Upper lobe of right lung (tissue), 1 donor: ENCODE measurements at places on chromosomes 2 and 18. TPM values are rescaled to one million over a fixed set of nuclear protein-coding genes. Genes with fewer than 3 reads are reported as not detected.

KIF5C gene
- 0.49 TPM for total RNA-seq

SLC1A4 gene
- total RNA-seq: 12.2 TPM

GALNT13 gene
- total RNA-seq: 5.8 TPM

- no peaks in the 10 kb centered on the region for H3K27me3 ChIP-seq
- DNase-seq: no peak
- H3K4me1 ChIP-seq: no peaks in the 10 kb centered on the region
- H3K27ac ChIP-seq: no peak overlapping the region
Measured at GRCh38 chr18:35361570-35362321, 15.4 kb downstream of the ZNF396 start.

- H3K27me3 ChIP-seq: peaks cover 8% of the 10 kb centered on the region
- H3K4me3 ChIP-seq: no peak overlapping the region
- no peak for DNase-seq
- no peaks in the 10 kb centered on the region for H3K36me3 ChIP-seq
- no peak overlapping the region for H3K27ac ChIP-seq
Measured at GRCh38 chr2:7618031-7618430, 700.8 kb downstream of the RNF144A start.

- H3K27me3 ChIP-seq: no peaks in the 10 kb centered on the region
- no peaks in the 10 kb centered on the region for H3K36me3 ChIP-seq
- no peak overlapping the region for H3K4me3 ChIP-seq
Measured at GRCh38 chr18:48836231-48836805, 114.4 kb downstream of the SMAD7 start.

- peak; percentile 62 for DNase-seq
- peak overlapping the region; percentile 72 for H3K4me3 ChIP-seq
- H3K27me3 ChIP-seq: no peaks in the 10 kb centered on the region
- H3K27ac ChIP-seq: peak overlapping the region; percentile 87
- no peaks in the 10 kb centered on the region for H3K36me3 ChIP-seq
Measured at GRCh38 chr2:208025814-208026184, 472 bp upstream of the PLEKHM3 start.

DNA sequence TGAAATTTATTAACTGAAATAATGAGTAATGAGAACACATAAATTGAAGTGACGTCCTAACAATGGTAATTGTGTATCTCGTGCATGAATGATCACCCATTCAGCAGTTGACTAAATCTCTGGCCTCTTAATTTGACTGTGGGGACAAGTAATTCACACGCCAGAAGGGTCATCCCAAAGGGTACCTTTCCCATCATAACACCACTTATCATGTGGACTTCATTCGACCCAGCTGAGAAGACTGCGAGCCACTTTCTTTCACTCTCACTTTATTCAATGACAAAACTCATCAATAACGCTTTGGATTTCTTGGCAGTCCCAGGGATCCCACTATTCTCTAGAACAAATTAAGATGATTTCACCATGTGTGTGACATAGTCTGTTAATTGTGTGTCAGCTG is 62.7 kb upstream of the LYPD1 start:
- H3K27ac ChIP-seq: no peak overlapping the region
- DNase-seq: no peak
- no peaks in the 10 kb centered on the region for H3K4me1 ChIP-seq
- H3K4me3 ChIP-seq: no peak overlapping the region

- no peaks in the 10 kb centered on the region for H3K36me3 ChIP-seq
- H3K27ac ChIP-seq: no peak overlapping the region
- DNase-seq: no peak
- no peaks in the 10 kb centered on the region for H3K4me1 ChIP-seq
Measured at GRCh38 chr2:4175343-4175742, 472.0 kb downstream of the DCDC2C start.

- H3K4me3 ChIP-seq: no peak overlapping the region
- peak; percentile 19 for DNase-seq
- peaks cover 3% of the 10 kb centered on the region for H3K4me1 ChIP-seq
- no peaks in the 10 kb centered on the region for H3K27me3 ChIP-seq
- no peak overlapping the region for H3K27ac ChIP-seq
Measured at GRCh38 chr2:26635401-26635800, 5.8 kb downstream of the CIB4 start.

- H3K36me3 ChIP-seq: no peaks in the 10 kb centered on the region
- no peaks in the 10 kb centered on the region for H3K4me1 ChIP-seq
- H3K27me3 ChIP-seq: no peaks in the 10 kb centered on the region
- no peak overlapping the region for H3K27ac ChIP-seq
Measured at GRCh38 chr2:226905718-226906117, 69.9 kb downstream of the RHBDD1 start.

GRCh38 chr2:110716959-110717645 is 15.3 kb upstream of the ACOXL start:
- no peaks in the 10 kb centered on the region for H3K36me3 ChIP-seq
- no peak overlapping the region for H3K27ac ChIP-seq
- no peak overlapping the region for H3K4me3 ChIP-seq
- peaks cover 18% of the 10 kb centered on the region for H3K4me1 ChIP-seq
- H3K27me3 ChIP-seq: peaks cover 3% of the 10 kb centered on the region

- no peaks in the 10 kb centered on the region for H3K27me3 ChIP-seq
- H3K27ac ChIP-seq: no peak overlapping the region
- peaks cover 4% of the 10 kb centered on the region for H3K4me1 ChIP-seq
- no peak for DNase-seq
Measured at GRCh38 chr18:46009125-46009840, 42.2 kb upstream of the EPG5 start.

DNA sequence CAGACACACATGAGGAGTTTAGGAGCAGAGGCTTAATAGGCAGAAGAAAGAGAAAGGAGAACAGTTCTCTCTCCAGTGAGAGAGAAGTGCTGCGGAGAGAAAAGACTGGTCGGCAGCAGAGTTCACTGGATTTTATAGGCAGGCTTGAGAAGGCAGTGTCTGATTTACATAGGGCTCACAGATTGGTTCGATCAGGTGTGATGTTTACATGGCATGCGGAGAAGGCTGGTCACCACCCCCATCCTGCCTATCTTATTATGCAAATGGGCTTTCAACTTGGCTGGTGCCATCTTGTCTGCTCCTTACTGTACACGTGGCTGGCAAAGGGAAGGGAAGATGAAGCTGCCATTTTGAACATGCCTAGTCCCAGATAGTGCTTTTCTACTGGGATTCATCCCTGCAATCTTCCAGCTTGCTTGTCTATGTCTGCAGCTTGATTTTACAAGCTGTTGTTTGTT is 113.4 kb downstream of the AP1S3 start:
- no peak overlapping the region for H3K27ac ChIP-seq
- H3K27me3 ChIP-seq: no peaks in the 10 kb centered on the region
- no peaks in the 10 kb centered on the region for H3K4me1 ChIP-seq
- no peak for DNase-seq

- H3K4me1 ChIP-seq: no peaks in the 10 kb centered on the region
- no peaks in the 10 kb centered on the region for H3K27me3 ChIP-seq
- no peak overlapping the region for H3K27ac ChIP-seq
- no peak overlapping the region for H3K4me3 ChIP-seq
- no peaks in the 10 kb centered on the region for H3K36me3 ChIP-seq
Measured at GRCh38 chr18:73669297-73669696, 478.3 kb downstream of the FBXO15 start.

GRCh38 chr2:233329489-233330135 is 22.0 kb downstream of the SAG start:
- no peaks in the 10 kb centered on the region for H3K4me1 ChIP-seq
- H3K27me3 ChIP-seq: no peaks in the 10 kb centered on the region
- DNase-seq: no peak
- no peak overlapping the region for H3K4me3 ChIP-seq
- no peaks in the 10 kb centered on the region for H3K36me3 ChIP-seq
- H3K27ac ChIP-seq: no peak overlapping the region

DNA sequence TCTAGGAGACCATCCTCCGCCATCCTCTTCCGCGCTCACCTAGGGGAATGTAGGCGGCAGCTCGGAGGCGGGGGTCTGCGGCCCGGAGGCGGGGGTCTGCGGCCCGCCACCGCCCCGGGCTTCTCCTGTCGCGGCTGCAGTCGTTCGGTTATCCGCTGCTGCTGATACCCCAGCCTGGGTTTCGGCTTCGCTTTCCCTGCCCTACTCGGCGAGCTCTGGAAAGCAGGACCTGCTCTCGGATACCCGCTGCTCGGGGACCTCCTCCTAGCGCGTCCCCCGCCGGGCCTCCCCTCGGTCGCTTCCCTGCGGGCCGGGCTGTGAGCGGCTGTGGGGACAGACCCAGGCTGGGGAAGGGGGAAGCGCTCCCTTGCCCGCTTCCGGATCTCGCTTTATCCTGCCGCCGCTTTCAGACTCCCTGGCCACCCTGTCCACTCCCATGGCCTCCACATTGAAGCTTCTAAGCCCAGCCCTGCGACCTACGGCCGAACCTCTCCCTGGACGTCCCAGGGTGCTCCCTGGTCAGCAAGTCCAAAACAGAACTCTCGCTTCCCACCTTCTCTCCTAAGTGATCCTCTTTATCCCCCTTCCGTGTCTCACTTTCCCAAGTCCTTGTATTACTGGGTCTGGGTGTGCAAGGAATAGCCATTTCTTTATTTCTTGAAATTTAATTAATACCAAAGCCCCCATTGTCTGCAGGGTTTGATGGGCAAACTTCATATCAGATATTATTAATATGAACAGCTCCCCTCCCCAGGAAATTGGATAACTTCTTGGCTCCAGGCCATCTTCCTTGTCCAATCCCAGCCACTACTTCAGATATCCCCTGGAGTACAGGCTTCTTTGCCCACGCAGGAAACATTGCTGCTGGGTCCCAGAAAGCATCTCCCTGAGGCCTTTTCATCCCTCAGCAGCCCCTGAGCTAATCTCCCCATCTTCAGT is 769 bp downstream of the FKBP1B start:
- H3K27ac ChIP-seq: no peak overlapping the region
- H3K4me1 ChIP-seq: peaks cover 17% of the 10 kb centered on the region
- DNase-seq: peak; percentile 70
- H3K4me3 ChIP-seq: peak overlapping the region; percentile 78
- H3K36me3 ChIP-seq: no peaks in the 10 kb centered on the region
- H3K27me3 ChIP-seq: no peaks in the 10 kb centered on the region

DNA sequence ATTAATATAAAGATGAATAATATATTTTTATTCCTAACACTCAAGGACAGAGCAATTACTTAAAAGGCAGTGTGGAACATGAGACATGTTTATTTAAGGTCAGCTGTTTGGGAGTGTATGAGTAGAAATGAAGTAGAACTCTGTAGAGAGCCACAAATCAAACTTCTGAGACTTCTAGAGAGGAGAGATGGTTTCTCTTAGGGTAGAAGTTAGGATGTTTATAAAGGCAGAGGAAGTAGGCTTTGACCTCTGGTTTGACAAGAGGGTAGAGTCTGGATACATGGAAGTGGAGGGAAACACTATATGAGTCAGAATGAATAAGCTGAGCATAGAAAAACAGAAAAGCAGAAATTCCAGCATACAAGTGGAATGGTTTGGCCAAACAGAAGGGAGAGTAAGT is 262.1 kb upstream of the KLHL14 start:
- no peaks in the 10 kb centered on the region for H3K4me1 ChIP-seq
- H3K27me3 ChIP-seq: no peaks in the 10 kb centered on the region
- no peaks in the 10 kb centered on the region for H3K36me3 ChIP-seq
- H3K27ac ChIP-seq: no peak overlapping the region
- no peak overlapping the region for H3K4me3 ChIP-seq

DNA sequence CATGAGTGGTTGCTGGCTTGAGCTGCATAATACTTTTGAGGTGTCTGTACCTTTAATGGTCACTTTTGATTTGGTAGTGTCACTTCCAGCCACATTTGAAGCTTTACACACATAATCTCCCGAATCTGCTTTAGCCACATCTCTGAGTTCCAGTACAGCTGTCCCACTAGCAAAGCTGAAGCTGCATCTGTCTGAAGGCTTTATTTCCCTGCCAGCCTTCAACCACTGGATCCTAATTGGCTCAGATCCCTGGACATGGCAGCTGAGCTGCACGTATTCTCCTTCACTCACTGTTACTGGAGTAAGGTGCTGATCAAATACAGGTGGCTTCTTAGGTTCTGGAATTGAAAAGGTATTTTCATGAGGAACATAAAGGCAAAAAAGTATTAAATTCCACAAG is 99.7 kb downstream of the TTN start:
- H3K36me3 ChIP-seq: peaks cover 18% of the 10 kb centered on the region
- no peak for DNase-seq
- H3K27ac ChIP-seq: no peak overlapping the region
- no peak overlapping the region for H3K4me3 ChIP-seq
- H3K4me1 ChIP-seq: no peaks in the 10 kb centered on the region
- H3K27me3 ChIP-seq: no peaks in the 10 kb centered on the region

DNA sequence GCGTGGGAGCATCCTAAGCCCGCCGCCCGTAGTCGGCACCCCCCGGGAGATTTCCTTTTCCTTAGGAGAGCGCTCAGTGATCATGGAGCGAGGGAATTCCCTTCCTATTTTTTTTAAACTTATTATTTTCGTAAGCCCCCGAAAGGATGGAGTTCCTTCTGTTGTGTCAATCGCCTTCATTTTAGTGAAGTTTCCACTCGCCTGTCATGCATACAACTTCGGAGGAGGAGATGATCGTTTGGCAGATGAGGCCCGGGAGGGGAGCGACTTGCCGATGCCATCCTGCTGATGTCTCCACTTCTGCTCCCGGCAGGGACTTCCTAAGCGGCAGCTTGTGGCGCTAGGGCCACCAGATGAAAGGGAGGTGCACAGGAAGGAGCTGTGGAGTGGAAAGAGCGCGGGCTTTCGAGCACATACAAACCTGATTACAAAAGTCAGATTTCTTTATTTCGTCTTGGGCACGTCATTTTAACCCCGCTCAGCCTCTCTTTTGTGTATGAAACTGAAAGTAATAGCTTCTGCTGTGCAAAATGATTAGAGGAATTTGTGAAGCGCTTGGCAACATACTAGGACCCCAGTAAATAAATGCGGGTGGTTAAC is at the start of gene ADGRF3:
Gene ADGRF3, minus strand, starts transcription at position 336 of the 600 bp plus-strand sequence. CDS start 555 bp downstream, outside the sequence.
- peak within 1 kb of the TSS; percentile 92 for H3K27ac ChIP-seq
- H3K4me1 ChIP-seq: peaks cover 33% of the 10 kb centered on the region
- H3K4me3 ChIP-seq: peak within 1 kb of the TSS; percentile 85

GRCh38 chr2:101710471-101711318 is 13.2 kb downstream of the MAP4K4 start:
- H3K36me3 ChIP-seq: no peaks in the 10 kb centered on the region
- H3K4me3 ChIP-seq: no peak overlapping the region
- H3K27me3 ChIP-seq: no peaks in the 10 kb centered on the region
- H3K4me1 ChIP-seq: peaks cover 43% of the 10 kb centered on the region
- DNase-seq: no peak
- H3K27ac ChIP-seq: no peak overlapping the region

- H3K27ac ChIP-seq: no peak overlapping the region
- DNase-seq: no peak
- no peaks in the 10 kb centered on the region for H3K36me3 ChIP-seq
- H3K27me3 ChIP-seq: no peaks in the 10 kb centered on the region
- H3K4me3 ChIP-seq: no peak overlapping the region
Measured at GRCh38 chr2:169118060-169118459, 48.7 kb downstream of the DHRS9 start.

GRCh38 chr2:130337735-130338325 is 4.9 kb upstream of the IMP4 start:
- no peak for DNase-seq
- peaks cover 16% of the 10 kb centered on the region for H3K36me3 ChIP-seq
- no peak overlapping the region for H3K27ac ChIP-seq
- no peaks in the 10 kb centered on the region for H3K27me3 ChIP-seq
- H3K4me1 ChIP-seq: no peaks in the 10 kb centered on the region
